ENCODE measurements at places on chromosomes 13 and 19. TPM values are rescaled to one million over a fixed set of nuclear protein-coding genes. Genes with fewer than 3 reads are reported as not detected.

The PTGIR gene
- 0.46 TPM for total RNA-seq

The ZGLP1 gene
- 7.2 TPM for total RNA-seq

- DNase-seq = no peak
These were observed 10.6 kb downstream of the DCAF15 start for GRCh38 chr19:13962699-13963602.

GRCh38 chr13:89550938-89551337 is 1796.5 kb upstream of the MIR17HG start:
- peak; percentile 21 for DNase-seq

DNA sequence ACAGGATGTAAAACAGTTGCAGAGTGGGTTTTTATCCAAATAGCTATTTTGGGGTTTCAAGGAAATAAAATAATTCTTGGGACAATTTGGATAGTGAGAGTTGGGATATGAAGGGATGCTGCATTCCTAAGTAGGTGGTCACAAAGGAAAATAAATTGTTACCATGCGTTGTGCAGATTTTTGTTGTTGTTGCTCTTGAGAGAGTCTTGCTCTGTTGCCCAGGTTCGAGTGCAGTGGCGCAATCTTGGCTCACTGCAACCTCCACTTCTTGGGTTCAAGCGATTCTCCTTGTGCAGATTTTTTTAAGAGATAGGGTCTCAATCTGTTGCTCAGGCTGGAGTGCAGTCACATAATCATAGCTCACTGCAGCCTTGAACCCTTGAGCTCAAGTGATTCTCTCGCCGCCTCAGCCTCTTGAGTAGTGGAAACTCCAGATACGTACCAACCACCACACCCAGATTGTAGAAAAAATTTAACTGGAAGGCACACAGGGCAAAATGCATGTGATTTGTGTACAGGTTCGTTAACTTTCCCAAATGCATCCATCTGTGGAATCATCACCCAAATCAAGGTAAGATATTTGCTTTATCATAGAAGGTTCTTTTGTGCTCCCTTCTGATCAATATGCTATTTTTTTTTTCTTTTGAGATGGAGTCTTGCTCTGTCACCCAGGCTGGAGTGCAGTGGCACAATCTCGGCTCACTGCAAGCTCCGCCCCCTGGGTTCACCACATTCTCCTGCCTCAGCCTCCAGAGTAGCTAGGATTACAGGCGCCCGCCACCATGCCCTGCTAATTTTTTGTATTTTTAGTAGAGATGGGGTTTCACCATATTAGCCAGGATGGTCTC is 16.0 kb downstream of the SLC1A5 start:
- DNase-seq = no peak

DNA sequence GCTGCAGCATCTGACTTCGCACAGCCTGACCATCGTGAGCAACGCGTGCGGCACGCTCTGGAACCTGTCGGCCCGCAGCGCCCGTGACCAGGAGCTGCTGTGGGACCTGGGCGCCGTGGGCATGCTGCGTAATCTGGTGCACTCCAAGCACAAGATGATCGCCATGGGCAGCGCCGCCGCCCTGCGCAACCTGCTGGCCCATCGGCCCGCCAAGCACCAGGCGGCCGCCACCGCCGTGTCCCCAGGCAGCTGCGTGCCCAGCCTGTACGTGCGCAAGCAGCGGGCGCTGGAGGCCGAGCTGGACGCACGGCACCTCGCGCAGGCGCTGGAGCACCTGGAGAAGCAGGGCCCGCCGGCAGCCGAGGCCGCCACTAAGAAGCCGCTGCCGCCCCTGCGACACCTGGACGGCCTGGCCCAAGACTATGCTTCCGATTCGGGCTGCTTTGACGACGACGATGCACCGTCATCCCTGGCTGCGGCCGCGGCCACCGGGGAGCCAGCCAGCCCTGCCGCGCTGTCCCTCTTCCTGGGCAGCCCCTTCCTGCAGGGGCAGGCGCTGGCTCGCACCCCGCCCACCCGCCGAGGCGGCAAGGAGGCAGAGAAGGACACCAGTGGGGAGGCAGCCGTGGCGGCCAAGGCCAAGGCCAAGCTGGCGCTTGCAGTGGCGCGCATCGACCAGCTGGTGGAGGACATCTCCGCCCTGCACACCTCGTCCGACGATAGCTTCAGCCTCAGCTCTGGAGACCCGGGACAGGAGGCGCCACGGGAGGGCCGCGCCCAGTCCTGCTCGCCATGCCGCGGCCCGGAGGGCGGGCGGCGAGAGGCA is 13.6 kb downstream of the C19orf25 start:
- peak; percentile 59 for DNase-seq

All from A673 (cell line).